IgD-negative memory B cell (primary cell): ENCODE measurements at places on chromosomes 2 and 18. TPM values are rescaled to one million over a fixed set of nuclear protein-coding genes. Genes with fewer than 3 reads are reported as not detected.

The RBKS gene
- 7.5 TPM for polyA plus RNA-seq

The PDE1A gene
- not detected for polyA plus RNA-seq

The CCDC148 gene
- not detected for polyA plus RNA-seq

The HPCAL1 gene
- 89.2 TPM for polyA plus RNA-seq

The TTN gene
- polyA plus RNA-seq: 9.4 TPM

The CD226 gene
- polyA plus RNA-seq: 3.8 TPM

The KRTCAP3 gene
- 1.6 TPM for polyA plus RNA-seq

The KCNJ13 gene
- 0.09 TPM for polyA plus RNA-seq

The SRD5A2 gene
- polyA plus RNA-seq: not detected

The TMEM37 gene
- polyA plus RNA-seq: not detected

The HOXD8 gene
- polyA plus RNA-seq: not detected

The TEX44 gene
- polyA plus RNA-seq: not detected

The ANKRD62 gene
- polyA plus RNA-seq: not detected

The PROM2 gene
- polyA plus RNA-seq: not detected

The RAX gene
- polyA plus RNA-seq: not detected

The COL5A2 gene
- not detected for polyA plus RNA-seq

The SLC40A1 gene
- 2.3 TPM for polyA plus RNA-seq

The EMILIN2 gene
- 2.9 TPM for polyA plus RNA-seq

The NEU2 gene
- polyA plus RNA-seq: not detected

The STK17B gene
- 71.9 TPM for polyA plus RNA-seq

The OLA1 gene
- 59.7 TPM for polyA plus RNA-seq

The INHBB gene
- not detected for polyA plus RNA-seq

The KIF3C gene
- polyA plus RNA-seq: 0.31 TPM

The HOXD3 gene
- not detected for polyA plus RNA-seq

The KIF1A gene
- polyA plus RNA-seq: not detected

The MGAT4A gene
- 54.6 TPM for polyA plus RNA-seq

The CNOT9 gene
- polyA plus RNA-seq: 16.7 TPM

The ITGB1BP1 gene
- 122 TPM for polyA plus RNA-seq

The AQP12B gene
- polyA plus RNA-seq: not detected

The DPYSL5 gene
- not detected for polyA plus RNA-seq

The LIMS4 gene
- 1.4 TPM for polyA plus RNA-seq

The TCF7L1 gene
- 1.0 TPM for polyA plus RNA-seq

The GRHL1 gene
- 0.16 TPM for polyA plus RNA-seq

The KIF5C gene
- polyA plus RNA-seq: 2.0 TPM

The STPG4 gene
- polyA plus RNA-seq: not detected

The CREB1 gene
- 84.5 TPM for polyA plus RNA-seq

The CROCC2 gene
- polyA plus RNA-seq: not detected

The SLC38A11 gene
- 0.60 TPM for polyA plus RNA-seq

The CD8B2 gene
- polyA plus RNA-seq: not detected

The EPB41L3 gene
- polyA plus RNA-seq: 0.39 TPM

The DUSP2 gene
- 55.6 TPM for polyA plus RNA-seq

The ADRA2B gene
- polyA plus RNA-seq: not detected

The SF3B6 gene
- polyA plus RNA-seq: 171 TPM

The MEP1B gene
- 0.35 TPM for polyA plus RNA-seq

The LIMS3 gene
- polyA plus RNA-seq: 0.85 TPM

The FSHR gene
- not detected for polyA plus RNA-seq

The SOX11 gene
- polyA plus RNA-seq: not detected

The NT5C1B gene
- polyA plus RNA-seq: 0.55 TPM

The SLC1A4 gene
- polyA plus RNA-seq: 3.6 TPM

The TNFAIP6 gene
- polyA plus RNA-seq: not detected

The DAW1 gene
- not detected for polyA plus RNA-seq

The FAP gene
- not detected for polyA plus RNA-seq

The ALPI gene
- not detected for polyA plus RNA-seq

The DIPK1C gene
- polyA plus RNA-seq: not detected

The ZBTB7C gene
- polyA plus RNA-seq: not detected

The GAL3ST2 gene
- not detected for polyA plus RNA-seq

The CNDP1 gene
- not detected for polyA plus RNA-seq

The REG1B gene
- not detected for polyA plus RNA-seq
